ENCODE measurements at places on chromosomes 5 and 9. TPM values are rescaled to one million over a fixed set of nuclear protein-coding genes. Genes with fewer than 3 reads are reported as not detected.

- no peak for DNase-seq
These were observed 45.9 kb upstream of the GABRP start for GRCh38 chr5:170737591-170737990.

GRCh38 chr5:87354496-87354895 lies 58.2 kb downstream of the CCNH start:
- peak; percentile 27 for DNase-seq

DNA sequence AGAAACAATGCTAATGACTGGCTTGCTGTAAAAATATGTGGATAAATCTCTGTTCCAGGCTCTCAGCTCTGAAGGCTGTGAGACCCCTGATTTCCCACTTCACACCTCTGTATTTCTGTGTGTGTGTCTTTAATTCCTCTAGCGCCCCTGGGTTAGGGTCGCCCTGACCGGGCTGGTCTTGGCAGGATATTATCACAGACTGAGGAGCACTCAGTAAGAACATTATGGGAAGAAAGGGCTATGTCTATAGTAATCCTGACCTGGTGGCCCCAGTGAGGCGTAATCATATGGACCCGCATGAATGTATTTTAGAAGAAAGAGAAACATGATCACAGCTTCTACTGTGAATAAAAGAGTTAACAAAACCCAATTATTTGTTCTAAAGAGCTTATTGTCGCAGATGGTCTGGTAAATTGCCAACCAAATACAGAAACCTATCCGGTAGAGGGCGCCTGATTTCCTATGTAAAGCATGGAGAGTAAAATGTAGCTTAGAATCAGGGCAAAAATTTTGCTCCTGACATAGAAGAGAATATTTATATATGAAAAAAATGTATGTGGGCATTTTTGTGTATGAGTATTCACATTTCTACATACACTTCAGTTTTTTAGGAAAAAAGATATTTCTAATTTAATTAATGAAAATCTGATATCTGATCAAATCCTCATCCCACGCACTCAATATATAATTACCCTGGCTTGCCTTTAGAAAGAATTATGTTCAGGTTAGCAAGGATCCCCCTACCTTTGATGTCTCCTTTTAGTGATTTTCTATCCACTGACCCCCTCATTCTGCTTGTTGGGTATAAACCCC lies 5.8 kb upstream of the IFNA1 start:
- no peak for DNase-seq

DNA sequence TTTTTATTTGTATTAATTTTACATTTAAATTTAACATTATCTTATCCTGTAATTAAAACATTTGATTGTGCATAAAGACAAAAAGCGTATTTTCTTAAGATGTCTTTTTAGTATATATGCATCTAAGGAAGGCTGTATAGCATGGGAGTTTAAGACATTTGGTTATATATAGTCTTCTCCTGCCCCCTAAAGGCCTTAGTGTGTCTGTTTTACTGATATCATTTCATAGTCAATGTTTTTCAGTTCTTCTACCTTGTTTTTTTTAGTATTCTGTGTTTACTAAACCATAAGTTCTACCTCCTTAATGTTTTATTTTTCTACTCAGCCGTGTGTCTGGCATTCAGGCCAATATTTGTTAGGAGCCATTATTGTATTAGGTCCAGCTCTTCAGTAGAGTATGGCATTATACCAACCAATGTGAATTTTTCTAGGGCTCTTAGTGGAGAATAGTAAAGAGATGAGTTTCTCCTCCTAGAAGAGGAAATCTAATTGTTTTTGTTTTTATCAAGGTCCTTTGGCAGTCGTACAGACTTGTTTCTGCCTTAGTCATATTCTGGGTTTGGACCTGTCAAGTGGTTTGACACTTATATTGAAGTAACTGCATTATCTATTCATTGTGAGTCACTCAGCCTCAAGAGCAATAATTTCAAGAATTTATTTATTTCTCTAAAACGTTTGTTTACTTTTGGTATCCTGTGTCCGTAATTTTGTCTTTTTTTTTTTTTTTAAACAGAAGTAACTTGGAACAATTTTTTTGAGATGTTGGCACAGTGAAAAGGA lies 74.8 kb downstream of the SLF1 start:
- no peak for DNase-seq

The GRAMD2B gene
- total RNA-seq = 8.2 TPM

DNA sequence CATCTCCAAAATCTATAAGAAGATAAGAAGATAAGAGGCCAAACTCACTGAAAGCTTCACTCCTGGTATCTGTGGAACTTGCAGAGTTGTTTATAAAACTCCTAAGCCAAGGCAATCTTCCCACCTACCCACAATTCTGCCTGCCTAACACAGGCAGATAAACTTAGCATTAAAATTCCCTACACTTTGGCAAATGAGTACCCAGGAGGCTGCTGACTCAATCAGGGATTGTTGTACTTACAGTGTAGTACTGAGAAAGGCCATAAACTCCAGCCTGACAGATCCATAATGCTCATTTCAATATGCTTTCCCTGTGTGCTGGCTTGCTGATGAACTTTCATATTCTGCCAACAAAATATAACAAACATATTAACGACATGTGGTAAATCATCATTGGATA lies 725.2 kb downstream of the BRINP1 start:
- no peak for DNase-seq

The AJM1 gene
- total RNA-seq = 2.5 TPM

DNA sequence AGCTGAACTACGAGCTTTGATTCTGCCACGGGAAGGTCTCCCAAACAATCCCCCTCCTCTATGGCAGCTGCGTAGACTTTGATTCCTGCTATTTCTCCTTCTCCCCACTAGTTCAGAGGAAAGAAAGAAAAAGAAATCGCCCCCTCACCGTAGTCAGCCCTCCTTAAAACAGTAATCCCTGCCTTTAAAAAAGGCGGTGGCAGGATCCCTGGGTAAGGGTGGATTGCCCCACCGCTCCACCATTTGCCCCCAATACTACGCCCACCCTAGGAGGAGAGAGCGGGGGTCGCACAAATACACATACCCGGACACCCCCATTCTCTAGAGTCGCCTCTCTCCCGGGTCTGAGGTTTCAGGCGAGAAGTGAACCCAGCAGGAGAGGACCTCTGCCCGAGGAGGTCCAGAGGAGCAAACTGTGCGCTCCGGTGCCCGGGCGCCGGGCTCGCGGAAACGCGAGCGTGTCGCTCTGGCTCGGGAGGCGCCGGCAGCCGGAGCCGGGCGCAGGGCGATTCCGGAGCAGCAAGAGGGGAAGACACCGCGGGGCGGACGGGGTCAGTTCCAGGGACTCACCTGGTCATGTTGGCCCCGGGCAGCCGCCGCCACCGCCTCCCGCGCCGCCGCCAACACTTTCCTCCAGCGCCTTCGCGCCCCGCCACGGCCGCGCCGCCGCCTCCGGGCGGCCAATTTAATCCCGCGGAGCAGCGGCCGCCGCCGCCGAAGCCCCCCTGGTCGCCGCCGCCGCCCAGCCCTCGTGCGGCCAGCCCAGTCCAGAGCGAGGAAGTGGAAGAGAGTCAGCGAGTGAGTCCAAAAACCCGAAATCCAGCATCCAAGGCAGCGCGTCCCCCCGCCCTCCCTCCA lies 1057.7 kb upstream of the DMAC1 start:
- no peak for DNase-seq

The TAF1L gene
- total RNA-seq = not detected

The ADAMTS2 gene
- total RNA-seq = 0.05 TPM

Measured in GM12878 (cell line).